RPMI8226 (cell line): ENCODE measurements at places on chromosomes 5 and 9.

GRCh38 chr9:71157731-71158130, 36.3 kb upstream of the TRPM3 start:
- DNase-seq = no peak

GRCh38 chr5:76546497-76547102, 76.6 kb downstream of the F2RL2 start:
- DNase-seq = peak; percentile 46

GRCh38 chr5:175902026-175902425, 30.6 kb downstream of the CPLX2 start:
- DNase-seq = no peak

DNA sequence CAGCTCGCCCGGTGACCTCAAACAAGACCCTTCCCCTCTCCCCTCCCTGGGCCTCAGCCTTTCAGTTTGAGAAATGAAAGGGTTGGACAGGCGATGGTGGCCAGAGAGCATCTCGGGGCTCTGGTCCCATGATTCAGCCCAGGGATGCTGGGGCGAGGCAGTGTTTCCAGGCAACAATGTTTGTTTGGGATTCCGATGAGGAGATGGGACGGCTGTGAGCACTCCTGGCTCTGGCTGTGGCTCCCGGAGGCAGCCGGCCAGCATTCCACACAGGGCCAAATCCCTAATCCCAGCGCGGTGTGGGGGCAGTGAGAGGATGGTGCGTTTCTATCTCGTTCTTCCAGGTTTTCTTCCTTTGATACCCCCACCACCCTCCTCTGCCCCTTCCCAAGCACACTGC, 66.0 kb downstream of the HMCN2 start:
- DNase-seq = no peak

DNA sequence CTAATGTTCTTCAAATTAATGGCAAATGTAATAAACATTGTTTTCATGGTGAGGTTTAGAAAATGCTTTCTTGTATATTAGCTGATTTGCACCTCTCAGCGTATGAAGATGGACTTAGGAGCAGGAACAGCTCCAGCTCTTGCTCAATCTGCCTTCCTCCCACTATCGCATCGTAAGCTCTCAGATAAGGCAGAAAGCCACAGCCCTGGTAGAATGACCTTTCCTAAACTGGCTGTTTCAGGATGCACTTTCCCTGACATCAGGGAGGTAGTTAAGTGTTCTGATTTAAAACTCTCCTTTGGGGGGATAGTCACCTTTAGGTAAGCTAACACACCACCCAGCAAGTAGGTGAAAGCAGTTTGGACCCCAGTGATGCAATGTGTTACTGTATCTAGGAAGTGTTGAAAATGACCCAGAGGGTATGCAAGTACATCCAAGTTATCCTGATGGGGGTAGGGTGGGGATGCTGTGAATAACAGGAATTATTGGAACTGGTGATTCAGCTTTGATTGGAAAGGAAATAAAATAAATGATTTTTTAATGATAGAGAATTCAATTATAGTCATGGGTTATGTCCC, 72.3 kb downstream of the LMNB1 start:
- DNase-seq = no peak

GRCh38 chr9:98538203-98538602, 170.5 kb downstream of the GABBR2 start:
- no peak for DNase-seq

DNA sequence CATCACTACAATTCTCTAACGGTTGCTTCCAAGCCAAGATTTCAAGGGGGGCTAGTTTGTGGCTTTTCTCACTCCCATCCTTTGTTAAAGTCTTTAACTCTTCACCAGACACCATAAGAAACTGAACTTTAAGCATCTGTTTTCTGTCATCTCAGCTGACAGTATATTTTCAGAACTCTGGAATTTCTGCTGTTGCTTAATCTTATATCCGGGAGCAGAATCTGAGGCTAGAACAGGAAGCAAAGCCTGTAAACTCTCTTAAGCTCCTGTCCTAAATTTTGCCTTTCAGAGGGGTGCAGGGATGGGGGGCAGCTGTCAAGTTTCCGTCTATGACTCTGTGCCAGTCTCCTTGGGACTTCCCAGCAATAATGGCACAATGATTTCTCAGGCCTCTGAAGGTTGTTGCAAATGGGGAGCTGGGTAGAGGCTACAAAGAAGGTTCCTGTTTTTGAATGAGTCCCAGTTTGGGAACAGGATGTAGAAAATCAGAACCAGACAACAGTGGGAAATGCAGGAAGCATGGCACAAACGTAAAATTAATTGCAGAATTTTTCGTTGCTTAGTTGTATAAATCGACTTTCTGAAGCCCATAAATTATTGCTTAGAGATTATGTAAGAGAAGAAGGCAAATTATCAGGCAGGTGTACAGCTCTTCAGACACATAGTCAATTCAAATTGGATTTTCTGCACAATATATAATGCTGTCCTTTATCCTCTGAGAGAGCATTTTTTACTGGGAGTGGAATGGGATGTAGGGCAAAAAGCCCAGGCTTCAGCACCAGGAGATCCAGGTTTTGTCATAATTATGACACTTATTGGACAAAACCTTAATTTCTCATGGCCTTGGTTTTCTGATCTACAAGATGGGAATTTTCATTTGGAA, 430.9 kb downstream of the DMAC1 start:
- no peak for DNase-seq

- DNase-seq = peak; percentile 62
Measured at GRCh38 chr5:139863855-139864558, 68.4 kb downstream of the PSD2 start.

- no peak for DNase-seq
Measured at GRCh38 chr5:401146-402034, 41.6 kb upstream of the EXOC3 start.

GRCh38 chr9:129542741-129543140, 78.2 kb downstream of the C9orf50 start:
- no peak for DNase-seq

- peak; percentile 13 for DNase-seq
Measured at GRCh38 chr5:98519571-98519970, 253.9 kb upstream of the RGMB start.

DNA sequence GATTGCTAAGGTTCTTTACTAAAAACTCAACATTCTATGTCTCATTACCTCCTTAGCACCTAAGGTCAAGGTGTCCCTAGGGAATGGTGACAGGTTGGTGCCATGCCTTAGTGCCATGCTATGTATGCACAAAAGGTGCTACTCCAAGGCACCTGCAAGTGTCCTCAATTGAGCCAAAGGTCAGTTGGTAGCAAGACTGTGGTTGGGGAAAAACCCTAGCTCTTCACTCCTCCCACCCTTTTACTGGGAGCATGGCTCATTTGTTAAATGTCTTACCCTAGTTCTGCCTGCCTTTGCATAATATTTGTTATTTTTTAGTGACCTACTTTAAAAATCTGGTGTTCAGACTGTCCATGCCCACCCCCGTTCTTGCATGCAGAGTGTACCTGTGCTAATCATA, 17.0 kb downstream of the ACO1 start:
- no peak for DNase-seq

GRCh38 chr9:129365196-129365595, 187.1 kb upstream of the IER5L start:
- DNase-seq = no peak

- DNase-seq = no peak
Measured at GRCh38 chr5:10138395-10139057, 111.2 kb downstream of the ATPSCKMT start.

- DNase-seq = no peak
Measured at GRCh38 chr5:5139777-5140478, at the start of gene ADAMTS16. Gene ADAMTS16 (plus strand): TSS chr5:5140330. CDS start chr5:5140468, 138 bp downstream.

- DNase-seq = no peak
Measured at GRCh38 chr9:76984486-76984885, 35.0 kb upstream of the FOXB2 start.

- DNase-seq = no peak
Measured at GRCh38 chr5:75412111-75412990, 75.3 kb downstream of the HMGCR start.
